Heart right ventricle (tissue), 16 donors: ENCODE measurements at places on chromosomes 5 and 9. TPM values are rescaled to one million over a fixed set of nuclear protein-coding genes. Genes with fewer than 3 reads are reported as not detected.

DNA sequence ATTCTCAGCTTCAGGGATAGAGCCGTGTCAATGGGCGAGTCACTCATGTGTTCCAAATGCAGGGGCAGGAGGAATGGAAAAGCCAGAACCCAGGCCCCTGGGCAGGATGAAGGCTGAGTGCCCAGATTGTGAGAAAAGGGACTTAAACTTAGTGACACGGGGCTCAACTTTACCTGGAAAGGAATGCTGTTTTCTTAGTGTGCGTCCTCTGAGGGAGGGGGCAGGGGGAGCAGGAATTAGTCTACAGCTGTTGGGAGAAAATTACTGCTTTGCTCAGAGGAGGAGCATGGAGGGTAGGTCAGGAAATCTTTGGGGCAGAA lies 14.6 kb downstream of the HK3 start:
- no peaks in the 10 kb centered on the region for H3K27me3 ChIP-seq
- no peak for DNase-seq
- no peaks in the 10 kb centered on the region for H3K36me3 ChIP-seq

DNA sequence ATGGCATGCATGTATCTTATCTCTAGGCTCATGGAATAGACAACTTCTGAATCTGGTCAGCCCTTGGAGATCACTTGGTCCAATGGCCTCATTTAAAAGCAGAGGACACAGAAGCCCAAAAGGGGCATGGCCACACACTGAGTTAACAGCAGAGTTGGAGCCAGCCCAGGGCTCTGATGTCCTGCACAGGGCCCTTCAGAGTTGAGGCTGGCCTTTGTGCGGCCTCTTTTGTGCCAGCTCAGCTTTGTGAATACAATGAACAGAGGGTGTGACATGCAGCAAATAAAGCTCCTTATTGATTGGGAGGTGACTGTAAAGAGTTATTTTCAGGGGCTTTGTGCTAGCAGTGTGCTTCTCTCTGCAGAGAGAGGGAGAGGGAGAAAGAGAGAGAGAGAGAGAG lies 150.1 kb upstream of the STK32A start:
- no peaks in the 10 kb centered on the region for H3K27me3 ChIP-seq
- DNase-seq, result no peak
- no peak overlapping the region for H3K27ac ChIP-seq
- H3K4me1 ChIP-seq, result no peaks in the 10 kb centered on the region
- H3K4me3 ChIP-seq, result no peak overlapping the region

Gene PHPT1
- 312 TPM for total RNA-seq

Gene ANKRD20A1
- 1.7 TPM for total RNA-seq

Gene ADAMTS6
- 3.7 TPM for total RNA-seq
